Activated T-helper 1 cell treated with Interleukin-2 at 50 U/mL for 16 hours (primary cell): ENCODE measurements at places on chromosomes 12 and 14.

DNA sequence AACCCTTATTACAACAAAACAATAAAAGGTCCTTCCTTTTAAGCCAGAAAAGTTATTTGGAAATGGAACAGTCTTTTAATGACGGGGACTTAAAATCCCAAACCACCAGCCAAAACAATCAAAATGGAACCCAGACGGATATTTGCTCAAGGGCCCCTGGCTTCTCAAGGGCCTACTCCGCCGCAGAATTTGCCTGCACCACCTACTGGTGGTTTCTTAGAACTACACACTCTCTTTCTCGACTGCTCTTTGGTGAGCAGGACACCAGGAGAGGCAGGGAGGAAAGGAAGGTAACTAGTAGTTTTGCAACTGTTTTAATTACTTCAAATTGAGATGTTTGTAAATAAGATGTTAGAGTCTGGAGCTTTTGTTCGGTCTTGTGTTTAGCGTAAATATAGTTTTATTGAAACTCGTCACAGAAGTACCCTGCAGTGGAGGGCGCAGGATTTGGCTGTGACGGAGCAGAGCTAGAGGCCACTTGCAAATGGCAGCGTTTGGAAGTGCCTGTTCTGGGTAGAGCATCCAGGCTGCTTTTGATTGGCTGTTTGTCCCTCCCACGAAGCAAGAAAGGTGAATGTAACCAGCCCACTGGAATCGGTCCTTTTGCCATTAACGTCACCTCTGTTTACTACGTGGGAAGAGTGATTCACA, 238.5 kb downstream of the CACNA1C start:
- DNase-seq, result no peak

DNA sequence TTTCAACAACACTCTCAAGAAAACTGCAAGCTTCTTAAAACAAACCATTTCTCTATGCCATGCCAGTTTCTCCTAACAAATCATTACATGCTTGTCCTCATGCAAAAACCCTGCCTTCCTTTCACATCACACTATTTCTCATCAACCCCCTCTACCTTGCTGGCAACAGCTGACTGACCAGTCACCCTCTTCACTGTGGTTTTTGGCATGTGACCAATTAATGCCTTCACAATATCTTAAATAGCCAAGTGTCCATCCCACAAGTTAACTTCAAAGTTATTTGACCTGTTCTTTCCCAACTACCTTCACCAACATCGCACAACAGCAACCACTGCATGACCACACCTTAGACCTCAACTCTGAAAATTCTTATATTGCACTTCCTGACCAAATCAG, 159.6 kb downstream of the CEP128 start:
- no peak for DNase-seq

GRCh38 chr12:7782055-7782454, 7.1 kb upstream of the NANOG start:
- DNase-seq, result no peak

DNA sequence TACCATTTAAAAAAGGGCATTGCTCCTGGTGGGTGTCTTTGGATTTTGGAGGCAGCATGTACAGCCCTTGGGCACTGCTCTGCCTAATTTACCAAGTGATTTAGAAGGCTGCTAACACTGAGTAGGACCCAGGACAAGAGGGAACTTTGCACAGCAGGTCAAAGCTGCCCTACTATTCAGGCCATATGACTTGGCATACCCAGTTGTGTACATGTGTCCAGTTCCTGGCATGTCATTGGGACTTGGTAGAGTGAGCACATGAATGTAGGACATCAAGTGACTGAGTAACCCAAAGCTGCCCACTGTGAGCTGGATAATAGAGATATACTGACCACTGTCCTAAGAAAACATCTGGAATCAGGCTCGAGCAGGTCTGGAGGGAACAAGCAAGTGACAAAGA, 15.7 kb downstream of the CDKL1 start:
- no peak for DNase-seq

- DNase-seq, result no peak
Measured at GRCh38 chr12:70196811-70197281, 46.4 kb upstream of the CNOT2 start.

GRCh38 chr14:67673451-67673850, 981 bp downstream of the VTI1B start:
- DNase-seq, result no peak

GRCh38 chr14:99181804-99182520, 90.0 kb downstream of the BCL11B start:
- no peak for DNase-seq

- peak; percentile 79 for DNase-seq
Measured at GRCh38 chr12:642633-643474, 20.4 kb downstream of the NINJ2 start.

- DNase-seq, result no peak
Measured at GRCh38 chr14:63632932-63633514, 8.6 kb downstream of the WDR89 start.

DNA sequence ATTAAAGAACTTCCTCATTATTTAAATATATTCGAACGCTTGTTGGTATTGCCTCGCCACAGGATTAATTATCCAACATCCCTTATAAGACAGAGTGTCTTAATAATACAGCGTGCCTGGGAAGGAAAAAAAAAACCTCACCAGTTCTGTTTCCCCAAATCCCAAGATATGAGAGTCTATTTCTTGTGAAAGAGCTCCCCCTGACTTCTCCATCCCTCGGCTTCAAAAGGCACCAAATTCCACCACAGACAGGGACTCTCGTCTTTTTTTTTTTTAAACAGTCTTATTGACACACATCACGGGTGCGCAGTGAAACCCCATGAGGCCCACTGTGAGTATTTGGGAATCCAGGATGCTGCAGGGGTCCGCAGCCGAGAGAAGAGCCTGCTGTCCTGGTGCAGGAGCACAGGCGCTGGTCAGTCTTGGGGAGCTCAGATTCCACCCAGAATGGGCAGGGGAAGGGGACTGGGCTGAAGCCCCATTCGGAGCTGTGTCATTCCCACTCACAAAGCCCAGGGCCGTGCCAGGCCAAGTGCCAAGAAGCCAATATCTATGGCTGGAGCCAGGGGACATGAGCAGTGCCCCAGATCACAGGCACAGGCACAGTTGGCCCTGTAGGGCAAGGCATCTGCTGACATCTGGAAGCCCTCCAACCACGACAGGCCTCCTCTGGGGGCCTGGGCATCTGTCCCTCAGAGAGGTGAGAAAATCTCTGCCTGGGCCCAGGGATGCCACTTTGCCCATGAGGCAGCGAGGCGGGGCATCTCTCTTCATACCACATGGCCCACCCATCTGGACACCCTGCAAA, 71.9 kb downstream of the BCL11B start:
- DNase-seq, result no peak

- DNase-seq, result no peak
Measured at GRCh38 chr12:20601668-20602280, 93.4 kb upstream of the SLCO1C1 start.

DNA sequence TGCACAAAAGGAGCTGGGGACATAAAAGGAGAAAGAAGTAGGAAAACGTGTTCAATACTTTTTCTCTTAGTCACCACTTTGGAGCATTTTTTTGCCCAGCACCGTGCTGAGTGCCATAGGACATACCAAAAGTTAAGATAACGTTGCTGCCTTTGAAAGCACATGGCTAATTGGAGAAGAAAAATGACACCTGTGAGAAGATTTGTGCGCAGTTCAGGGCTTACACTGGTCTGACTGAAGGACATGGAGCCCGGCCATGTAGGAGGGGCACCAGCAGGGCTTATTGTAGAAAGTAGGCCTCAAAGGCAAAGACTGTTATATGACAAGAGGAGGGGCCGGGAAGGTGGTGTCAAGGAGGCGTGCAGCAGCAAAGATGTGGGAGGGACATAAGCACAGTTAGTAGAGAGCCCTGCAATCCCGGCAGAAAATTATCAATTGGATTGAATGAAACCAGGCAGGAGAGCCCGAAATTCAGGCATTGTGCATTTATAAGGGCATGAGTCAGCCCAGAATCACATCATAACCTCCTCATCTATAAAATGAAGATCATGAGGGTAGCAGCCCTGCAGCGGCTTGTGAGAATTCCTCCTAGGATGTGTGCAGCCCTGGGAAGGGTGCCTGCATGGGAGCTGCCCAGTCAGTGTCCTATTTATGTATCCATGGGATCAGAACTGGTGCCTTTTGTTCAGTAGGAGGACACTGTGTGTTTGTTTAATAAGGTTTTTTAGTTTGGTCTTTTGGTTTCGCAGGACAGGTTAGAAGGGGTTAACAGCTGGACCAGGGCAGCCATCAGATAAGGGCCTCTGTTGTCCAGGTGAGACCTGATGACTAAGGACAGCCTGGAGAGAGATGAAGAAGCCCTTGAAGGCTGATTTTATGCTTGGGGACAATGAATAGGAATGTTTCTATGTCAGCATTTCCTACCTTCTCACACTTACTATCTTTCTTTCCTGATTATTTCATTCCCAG, 122.4 kb downstream of the GPR135 start:
- DNase-seq, result no peak

DNA sequence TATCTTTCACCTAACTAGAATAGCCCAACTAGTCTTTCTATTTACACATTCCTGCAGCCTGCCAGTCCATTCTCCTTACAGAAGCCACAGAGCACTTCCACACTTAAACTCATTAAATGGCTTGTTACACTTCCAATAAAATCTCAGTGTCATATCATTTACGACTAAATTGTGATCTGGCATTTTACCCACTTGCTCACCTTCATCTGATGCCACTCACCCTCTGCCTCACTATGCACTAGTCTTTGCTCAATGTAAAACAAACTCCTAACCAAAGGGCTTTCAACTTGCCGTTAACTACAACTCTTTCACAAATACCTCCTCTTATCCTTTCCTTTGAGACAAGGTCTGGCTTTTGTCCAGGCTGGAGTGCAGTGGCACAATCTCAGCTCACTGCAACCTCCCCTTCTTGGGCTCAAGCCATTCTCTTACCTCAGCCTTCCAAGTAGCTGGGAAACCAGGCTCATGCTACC, 24.1 kb downstream of the YAF2 start:
- DNase-seq, result no peak

- no peak for DNase-seq
Measured at GRCh38 chr12:99436584-99436983, 211.0 kb upstream of the GARIN6 start.

DNA sequence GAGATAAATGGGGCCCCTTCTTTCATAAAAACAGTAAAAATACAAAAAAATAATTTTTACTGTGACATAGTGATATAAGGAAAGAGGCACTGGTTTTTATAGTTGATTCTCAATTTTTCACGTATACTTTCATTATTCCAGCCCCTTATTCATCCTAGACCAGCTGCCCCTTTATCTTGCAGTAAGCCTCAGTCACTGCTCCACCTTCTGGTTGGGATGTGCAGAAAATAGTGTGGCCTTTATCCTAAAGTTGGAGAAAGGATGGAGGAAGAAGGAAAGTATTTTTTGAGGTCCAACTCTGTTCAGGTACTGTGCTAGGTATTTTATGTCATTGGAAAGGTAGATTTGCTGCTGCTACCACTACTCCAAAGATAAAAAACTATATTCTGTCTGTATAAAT, 172.7 kb downstream of the ANO6 start:
- no peak for DNase-seq

DNA sequence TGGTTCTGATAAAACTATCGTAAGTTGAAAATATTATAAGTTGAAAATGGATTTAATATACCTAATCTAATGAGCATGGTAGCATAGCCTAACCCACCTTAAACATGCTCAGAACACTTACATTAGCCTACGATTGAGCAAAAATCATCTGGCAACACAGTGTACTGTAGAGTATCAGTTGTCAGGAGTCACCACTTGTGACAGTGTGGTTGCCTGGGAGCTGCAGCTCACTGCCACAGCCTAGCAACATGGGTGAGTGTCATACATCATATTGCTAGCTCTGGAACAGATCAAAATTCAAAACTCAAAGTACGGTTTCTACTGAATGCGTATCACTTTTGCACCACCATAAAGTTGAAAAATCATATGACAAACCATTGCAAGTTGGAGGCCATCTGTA, 203.5 kb downstream of the ATXN7L3B start:
- DNase-seq, result no peak

- no peak for DNase-seq
Measured at GRCh38 chr12:64621257-64621942, 11.1 kb downstream of the RASSF3 start.

- DNase-seq, result no peak
Measured at GRCh38 chr12:64800640-64801039, 23.8 kb upstream of the TBC1D30 start.

DNA sequence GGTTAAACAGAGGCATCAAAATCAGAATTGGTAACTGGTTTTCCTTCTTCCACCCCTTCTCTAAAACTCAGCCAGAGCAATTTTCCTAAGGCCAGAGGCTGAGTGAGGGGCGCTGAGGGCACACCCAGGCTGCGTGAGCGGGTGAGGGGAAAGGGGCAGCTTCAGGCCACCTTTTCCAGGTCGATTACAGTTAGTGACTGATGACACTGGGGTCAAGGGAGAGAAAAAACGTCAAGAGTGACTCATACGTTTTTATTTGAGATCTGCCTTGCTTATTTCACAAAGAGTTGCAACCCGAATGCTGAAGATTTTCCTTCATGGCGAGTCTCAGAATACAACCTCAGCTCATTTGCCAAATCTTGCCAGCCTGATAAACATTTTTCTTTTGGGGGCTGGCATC, 46.7 kb upstream of the EVL start:
- DNase-seq, result no peak

GRCh38 chr12:101854747-101855146, 22.6 kb upstream of the DRAM1 start:
- DNase-seq, result no peak

GRCh38 chr14:103690332-103690731, 24.9 kb downstream of the XRCC3 start:
- DNase-seq, result no peak

DNA sequence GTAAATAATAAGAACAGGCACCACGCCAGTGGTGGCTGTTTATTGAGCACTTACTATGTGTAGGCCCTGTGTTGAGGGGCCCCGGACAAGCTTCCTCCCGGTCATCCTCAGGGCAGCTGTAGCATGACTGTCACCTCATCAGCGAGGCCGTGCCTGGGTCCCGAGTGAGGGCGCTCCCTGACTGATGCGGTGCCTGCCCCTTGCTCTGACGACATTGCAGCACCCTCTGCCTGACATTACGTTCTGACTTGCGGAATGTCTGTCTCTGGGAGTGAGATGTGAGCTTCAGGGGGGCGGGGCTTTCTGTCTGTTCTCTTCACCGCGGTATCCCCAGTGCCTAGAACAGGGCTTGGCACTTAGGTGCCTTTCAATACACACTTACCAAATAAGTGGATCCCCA, 167.6 kb downstream of the RBM19 start:
- DNase-seq, result no peak

- no peak for DNase-seq
Measured at GRCh38 chr14:52442166-52442565, 110.1 kb downstream of the TXNDC16 start.

GRCh38 chr14:104597576-104597975, 7.0 kb downstream of the TMEM179 start:
- DNase-seq, result no peak

- no peak for DNase-seq
Measured at GRCh38 chr14:100117633-100118395, 41.6 kb downstream of the DEGS2 start.

DNA sequence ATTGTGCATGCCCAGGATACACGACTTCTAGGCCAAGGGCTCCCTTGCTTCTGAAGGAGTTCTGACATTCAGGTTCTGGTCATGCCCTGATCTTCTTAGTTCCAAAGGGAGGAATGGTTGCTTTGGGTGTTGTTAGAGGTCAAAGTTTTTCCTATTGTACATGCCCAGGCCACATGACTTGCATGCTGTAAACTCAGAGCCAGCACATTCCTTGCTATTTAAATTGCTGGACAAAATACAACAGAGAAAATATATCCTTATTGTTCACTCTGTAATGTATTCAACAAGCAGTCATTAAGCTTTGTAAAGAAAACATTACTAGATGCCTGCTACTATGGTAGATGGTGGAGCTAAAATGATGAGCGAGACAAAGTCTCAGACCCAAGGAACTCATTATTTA, 71.2 kb upstream of the COCH start:
- DNase-seq, result no peak
